ENCODE measurements at places on chromosomes 7 and 10.

- no peak for DNase-seq
- peak overlapping the region; percentile 14 for H3K27ac ChIP-seq
- H3K4me1 ChIP-seq, result peaks cover 16% of the 10 kb centered on the region
- H3K27me3 ChIP-seq, result no peaks in the 10 kb centered on the region
- H3K36me3 ChIP-seq, result no peaks in the 10 kb centered on the region
These were observed 87.3 kb upstream of the STEAP1B start for GRCh38 chr7:22587322-22587721.

- H3K36me3 ChIP-seq, result no peaks in the 10 kb centered on the region
- no peak overlapping the region for H3K4me3 ChIP-seq
- DNase-seq, result no peak
- no peaks in the 10 kb centered on the region for H3K4me1 ChIP-seq
These were observed 20.4 kb downstream of the SH2B2 start for GRCh38 chr7:102306916-102307677.

DNA sequence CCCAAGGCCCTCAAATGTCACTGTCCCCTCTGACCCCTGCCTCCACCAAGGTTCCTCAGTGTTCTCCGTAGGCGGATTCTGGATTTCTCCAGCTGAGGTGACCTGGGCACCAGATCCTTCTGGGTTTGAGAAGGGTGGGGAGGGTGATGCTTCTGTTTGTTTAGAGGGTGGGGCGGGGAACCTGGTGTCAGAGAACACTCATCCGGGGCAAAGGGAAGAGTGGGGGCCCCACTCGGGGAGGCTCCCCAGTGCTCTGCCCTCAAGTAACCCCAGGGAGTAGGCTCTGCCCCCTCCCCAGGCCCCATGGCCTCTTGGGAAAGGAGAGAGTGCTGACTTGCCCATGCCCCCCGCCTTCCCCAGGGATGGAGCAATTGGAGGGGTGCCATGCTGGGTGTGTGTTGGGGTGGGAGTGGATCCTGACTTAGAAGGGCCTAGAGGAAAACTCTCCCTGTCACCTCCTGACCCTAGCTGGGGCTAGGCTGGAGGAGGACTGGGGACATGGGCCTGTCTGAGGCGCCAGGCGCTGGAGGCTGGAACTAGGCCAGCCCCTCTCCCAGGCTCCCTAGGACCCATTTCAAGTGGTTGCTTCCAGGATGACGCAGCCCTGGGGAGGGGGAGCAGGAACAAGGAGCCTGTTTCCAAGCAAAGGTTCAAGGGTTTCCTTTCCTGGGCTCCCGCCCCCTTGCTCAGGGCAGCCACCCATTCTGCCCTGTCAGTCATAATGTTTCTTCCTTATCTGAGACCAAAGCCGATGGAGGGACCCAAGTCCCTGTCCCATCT is 27.9 kb downstream of the KAZALD1 start:
- H3K27ac ChIP-seq, result no peak overlapping the region
- no peaks in the 10 kb centered on the region for H3K4me1 ChIP-seq
- H3K4me3 ChIP-seq, result no peak overlapping the region
- DNase-seq, result no peak
- H3K27me3 ChIP-seq, result peaks cover 5% of the 10 kb centered on the region

DNA sequence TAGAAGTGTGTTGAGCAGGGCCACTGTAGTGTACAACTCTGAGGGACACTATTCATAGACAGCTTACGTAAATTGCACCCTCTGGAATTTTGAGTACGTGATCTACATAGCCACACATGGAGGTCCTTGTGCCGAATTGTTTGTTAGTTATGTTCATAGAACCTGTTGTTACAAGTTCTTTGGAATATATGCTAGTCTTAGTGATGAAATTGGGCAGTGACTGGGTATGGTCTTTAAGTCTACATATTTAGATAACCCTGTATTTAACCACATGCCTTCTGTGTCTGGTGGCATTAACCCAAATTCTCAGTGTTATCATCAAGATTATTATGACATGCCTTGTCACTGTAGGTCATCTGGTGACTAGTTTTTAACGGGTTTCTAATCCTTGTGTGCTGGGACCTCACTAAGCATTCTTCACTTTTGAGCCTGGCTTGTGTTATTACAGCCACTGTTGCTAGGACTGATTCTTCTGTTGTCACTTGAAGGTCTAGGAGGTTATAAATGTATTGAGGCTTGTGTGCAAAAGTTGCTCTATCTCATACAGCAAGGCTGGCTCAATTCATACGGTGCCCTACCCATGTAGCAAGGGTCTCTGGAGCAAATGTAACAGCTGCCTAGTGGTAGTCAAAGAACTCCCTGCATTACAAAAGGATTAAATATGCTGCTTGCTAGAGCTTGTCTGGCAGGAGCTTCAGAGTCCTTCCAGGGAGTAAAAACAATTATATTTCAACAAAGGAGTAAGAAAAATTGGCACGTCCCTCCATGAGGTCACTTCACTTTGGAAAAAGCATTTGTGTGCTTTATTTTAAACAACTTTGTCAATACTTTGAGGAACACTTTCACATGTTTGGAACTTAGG is 65.4 kb downstream of the CDK14 start:
- no peak for DNase-seq
- no peaks in the 10 kb centered on the region for H3K36me3 ChIP-seq
- H3K27me3 ChIP-seq, result no peaks in the 10 kb centered on the region
- no peak overlapping the region for H3K27ac ChIP-seq

DNA sequence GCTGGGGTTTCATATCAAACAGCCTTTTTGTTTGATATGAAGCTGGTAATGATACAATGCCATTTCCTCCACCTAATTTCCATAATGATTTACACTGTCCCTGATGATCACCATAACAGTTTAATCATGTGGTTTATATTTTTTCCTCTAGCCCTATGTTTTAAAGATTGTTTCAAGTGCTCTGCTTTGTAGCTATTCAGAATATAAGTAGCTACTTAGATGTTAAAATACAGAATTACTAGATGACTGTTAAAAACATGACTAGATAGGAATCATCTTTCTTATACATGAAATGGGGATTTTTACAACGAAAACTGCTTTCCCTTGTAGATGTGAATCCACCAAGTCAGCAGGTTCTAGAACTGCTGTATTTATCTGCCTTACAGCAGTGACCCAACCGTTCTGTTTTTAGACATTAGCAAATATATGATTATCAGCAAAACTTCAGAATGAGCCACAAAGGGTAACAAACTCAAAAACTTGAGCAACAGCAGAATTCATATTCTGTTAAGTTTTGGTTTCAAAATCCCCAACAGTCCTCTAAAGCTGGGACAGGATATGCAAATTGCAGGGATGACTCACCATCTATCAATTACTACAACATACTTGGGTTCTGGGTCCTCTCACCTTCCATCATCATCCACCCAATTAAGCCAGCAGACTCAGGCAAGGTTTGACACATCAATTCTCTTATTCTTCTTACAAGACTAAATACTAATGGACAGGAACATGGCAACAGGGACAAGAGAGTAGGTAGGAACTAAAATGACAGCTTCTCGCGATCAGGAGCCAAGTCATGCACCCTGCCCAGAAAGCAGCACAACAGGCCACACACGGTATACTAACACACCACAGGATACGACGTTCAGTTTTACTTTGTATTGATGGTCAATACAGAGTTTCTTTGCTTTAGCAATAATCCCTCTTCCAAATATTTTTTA is 83.9 kb downstream of the PIP4K2A start:
- no peak for DNase-seq
- no peaks in the 10 kb centered on the region for H3K36me3 ChIP-seq
- H3K27me3 ChIP-seq, result no peaks in the 10 kb centered on the region
- H3K4me3 ChIP-seq, result no peak overlapping the region
- H3K4me1 ChIP-seq, result peaks cover 9% of the 10 kb centered on the region

- H3K4me3 ChIP-seq, result no peak overlapping the region
- H3K36me3 ChIP-seq, result no peaks in the 10 kb centered on the region
- H3K27me3 ChIP-seq, result no peaks in the 10 kb centered on the region
- H3K4me1 ChIP-seq, result no peaks in the 10 kb centered on the region
- DNase-seq, result no peak
These were observed 128.2 kb downstream of the AKR1D1 start for GRCh38 chr7:138204285-138204981.

DNA sequence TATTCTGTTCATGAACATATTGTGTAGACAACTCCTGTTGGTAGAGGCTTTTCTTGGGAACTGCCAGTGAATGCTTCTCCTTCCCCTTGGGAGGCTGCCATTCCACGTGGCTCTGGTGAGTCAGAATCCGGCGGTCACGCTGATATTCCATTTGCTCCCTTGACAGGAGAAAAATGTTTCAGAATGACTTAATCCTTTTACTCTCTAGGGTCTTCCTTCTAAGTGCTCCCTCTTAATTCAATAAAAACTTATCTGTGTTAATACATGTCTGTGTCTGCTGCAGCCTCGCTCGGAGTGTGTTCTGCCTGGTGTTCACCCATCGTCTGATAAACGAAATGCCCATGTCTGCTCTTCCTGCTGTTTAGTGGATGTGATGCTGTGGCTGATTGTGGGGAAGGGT is 278.6 kb downstream of the ARHGAP12 start:
- H3K27me3 ChIP-seq, result no peaks in the 10 kb centered on the region
- no peaks in the 10 kb centered on the region for H3K36me3 ChIP-seq
- H3K27ac ChIP-seq, result peak overlapping the region; percentile 79

- H3K27ac ChIP-seq, result no peak overlapping the region
- no peaks in the 10 kb centered on the region for H3K27me3 ChIP-seq
- peak; percentile 15 for DNase-seq
- no peaks in the 10 kb centered on the region for H3K4me1 ChIP-seq
- no peak overlapping the region for H3K4me3 ChIP-seq
These were observed 184.2 kb downstream of the ADARB2 start for GRCh38 chr10:1552881-1553670.

DNA sequence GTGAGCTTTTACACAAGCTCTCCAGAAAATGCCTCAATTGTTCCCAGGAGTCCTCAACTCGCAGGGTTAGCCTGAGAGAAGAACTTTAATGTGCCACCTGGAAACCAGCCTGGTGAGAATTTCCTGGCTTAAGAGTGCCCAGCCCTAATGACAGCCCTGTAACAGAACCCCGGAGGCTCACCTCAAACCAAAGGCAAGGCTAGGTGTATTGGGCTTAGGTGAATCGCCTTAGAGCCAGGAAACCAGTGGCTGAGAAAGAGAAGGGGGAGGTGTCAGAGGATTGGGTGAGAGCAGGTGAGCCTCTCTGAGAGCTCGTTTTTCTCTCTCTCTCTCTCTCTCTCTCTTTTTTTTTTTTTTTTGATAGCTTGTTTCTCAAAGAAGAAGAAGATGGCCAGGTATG is 7.3 kb downstream of the OCM2 start:
- DNase-seq, result no peak
- H3K36me3 ChIP-seq, result no peaks in the 10 kb centered on the region
- H3K27ac ChIP-seq, result no peak overlapping the region
- no peak overlapping the region for H3K4me3 ChIP-seq

GRCh38 chr10:7933262-7933661 is 115.0 kb downstream of the TAF3 start:
- no peaks in the 10 kb centered on the region for H3K4me1 ChIP-seq
- no peaks in the 10 kb centered on the region for H3K36me3 ChIP-seq
- H3K27me3 ChIP-seq, result no peaks in the 10 kb centered on the region

DNA sequence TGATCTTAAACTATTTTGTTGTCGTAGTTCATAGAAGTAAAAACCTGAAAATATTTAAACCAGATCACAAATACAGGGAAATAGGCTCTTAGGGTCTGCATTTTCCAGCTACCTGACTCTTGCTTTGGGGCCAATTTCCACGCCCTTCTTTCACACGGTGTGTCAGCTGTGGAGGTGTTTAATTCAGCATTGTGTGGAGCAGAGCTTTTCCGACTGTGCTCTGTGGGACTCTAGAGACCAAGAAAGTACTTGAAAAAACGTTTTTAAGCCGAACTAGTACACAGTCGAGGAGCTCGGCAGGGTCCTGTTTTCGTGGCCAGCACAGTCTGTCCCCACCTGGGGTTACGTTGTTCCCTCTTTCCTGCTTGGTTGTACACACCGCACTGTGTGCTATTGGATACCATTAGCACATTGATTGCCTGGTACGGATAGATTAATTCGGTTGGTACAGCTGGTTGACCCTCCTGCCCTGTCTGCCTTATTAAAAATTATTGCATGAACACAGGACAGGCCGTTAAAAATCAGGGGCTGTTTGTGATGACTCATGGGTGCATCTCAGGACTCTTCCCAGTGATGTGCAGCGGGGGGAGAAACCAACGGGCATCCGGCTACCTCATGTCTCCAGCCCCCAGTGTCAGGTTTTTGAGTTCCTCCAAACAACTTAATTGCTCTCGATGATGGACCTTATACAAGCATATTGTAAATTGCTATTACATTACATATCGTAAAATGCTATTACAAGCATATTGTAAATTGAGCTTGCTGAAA is 80.7 kb upstream of the BTBD16 start:
- H3K27ac ChIP-seq, result peak overlapping the region; percentile 76
- H3K4me1 ChIP-seq, result no peaks in the 10 kb centered on the region
- no peaks in the 10 kb centered on the region for H3K36me3 ChIP-seq
- H3K27me3 ChIP-seq, result no peaks in the 10 kb centered on the region

DNA sequence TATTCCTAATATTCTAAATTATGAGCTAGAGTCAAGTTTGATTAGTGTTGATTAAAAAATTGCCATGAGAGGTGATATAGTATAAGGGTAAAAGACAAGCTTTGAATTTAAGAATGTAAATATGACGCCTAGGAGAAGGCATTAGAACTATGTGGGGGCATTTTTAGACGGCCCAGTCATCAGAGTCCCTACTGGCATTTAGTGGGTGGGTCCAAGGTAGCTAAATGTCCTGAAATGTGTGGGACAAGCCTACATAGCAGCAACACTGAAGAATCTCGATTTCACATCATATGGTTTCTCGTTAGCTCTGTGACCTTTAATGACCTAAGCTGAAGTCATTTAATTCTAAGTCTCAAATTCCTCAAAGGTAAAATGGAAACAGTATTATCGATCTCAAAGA is 133.5 kb downstream of the SGMS1 start:
- H3K36me3 ChIP-seq, result no peaks in the 10 kb centered on the region
- no peaks in the 10 kb centered on the region for H3K4me1 ChIP-seq
- H3K4me3 ChIP-seq, result no peak overlapping the region
- no peak for DNase-seq
- no peaks in the 10 kb centered on the region for H3K27me3 ChIP-seq
- H3K27ac ChIP-seq, result no peak overlapping the region

- H3K27ac ChIP-seq, result no peak overlapping the region
- no peak for DNase-seq
- H3K27me3 ChIP-seq, result no peaks in the 10 kb centered on the region
- no peaks in the 10 kb centered on the region for H3K36me3 ChIP-seq
These were observed 296.9 kb upstream of the DGKB start for GRCh38 chr7:15199482-15199881.

DNA sequence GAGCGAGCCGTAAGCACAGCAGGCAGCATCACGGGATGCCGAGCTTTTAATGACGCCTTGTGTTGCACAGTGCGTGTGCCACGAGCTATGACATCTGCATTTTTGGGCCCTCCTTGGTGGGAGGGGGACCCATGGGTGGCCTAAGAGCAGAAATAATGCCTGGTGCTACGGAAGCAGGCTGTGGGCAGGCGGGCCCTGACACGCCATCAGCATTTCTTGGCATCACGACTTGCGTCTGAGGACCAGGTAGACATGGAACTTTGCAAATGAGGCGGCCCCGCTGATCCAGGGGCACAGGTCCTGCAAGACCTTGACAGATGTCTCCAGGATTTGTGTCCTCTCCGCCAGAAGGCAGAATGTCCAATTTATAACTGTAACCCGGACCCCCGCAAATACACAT is 117.8 kb upstream of the RNF32 start:
- DNase-seq, result no peak
- no peak overlapping the region for H3K4me3 ChIP-seq
- H3K4me1 ChIP-seq, result no peaks in the 10 kb centered on the region
- H3K27ac ChIP-seq, result no peak overlapping the region

Data from sigmoid colon (tissue), 7 donors.